ENCODE measurements at places on chromosomes 1 and 21.

DNA sequence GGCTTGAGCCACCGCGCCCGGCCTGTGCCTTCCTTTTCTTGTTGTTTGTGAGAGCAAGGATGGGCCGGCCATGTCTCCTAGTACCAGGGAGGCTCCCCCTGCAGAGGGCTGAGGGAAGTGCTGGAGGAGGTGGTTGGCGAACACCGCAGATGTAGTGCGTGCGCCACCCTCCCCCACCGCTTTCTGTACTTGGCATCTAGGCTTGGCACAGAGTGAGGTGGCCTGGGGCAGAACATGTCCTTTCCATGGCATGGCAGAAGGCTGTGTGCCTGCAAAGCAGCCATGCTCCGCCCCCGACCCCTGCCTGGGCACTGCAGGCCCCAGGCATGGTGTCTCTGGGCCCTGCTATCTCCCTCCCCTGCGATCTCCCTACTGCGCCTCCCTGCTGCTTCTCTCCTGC lies 30.7 kb downstream of the ALPL start:
- DNase-seq: no peak

DNA sequence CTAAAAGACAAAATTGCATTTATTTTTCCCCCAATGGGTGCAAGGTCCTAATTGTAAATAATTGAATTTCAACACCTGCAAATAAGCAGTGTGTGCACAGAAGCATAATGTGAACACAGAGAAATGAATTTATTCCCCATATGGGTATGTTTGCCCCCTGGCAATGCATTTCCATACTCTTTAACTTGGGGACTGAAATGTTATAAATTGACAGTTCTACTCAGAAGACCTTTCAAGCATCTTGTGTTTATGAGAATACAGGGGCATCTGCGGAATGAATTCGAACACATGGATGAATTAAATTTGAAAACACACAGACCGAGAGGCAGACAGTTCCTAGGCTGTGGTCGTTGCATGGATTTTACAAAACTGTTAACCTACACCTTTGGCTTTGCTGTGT lies 3.5 kb downstream of the PBX1 start:
- no peak for DNase-seq

DNA sequence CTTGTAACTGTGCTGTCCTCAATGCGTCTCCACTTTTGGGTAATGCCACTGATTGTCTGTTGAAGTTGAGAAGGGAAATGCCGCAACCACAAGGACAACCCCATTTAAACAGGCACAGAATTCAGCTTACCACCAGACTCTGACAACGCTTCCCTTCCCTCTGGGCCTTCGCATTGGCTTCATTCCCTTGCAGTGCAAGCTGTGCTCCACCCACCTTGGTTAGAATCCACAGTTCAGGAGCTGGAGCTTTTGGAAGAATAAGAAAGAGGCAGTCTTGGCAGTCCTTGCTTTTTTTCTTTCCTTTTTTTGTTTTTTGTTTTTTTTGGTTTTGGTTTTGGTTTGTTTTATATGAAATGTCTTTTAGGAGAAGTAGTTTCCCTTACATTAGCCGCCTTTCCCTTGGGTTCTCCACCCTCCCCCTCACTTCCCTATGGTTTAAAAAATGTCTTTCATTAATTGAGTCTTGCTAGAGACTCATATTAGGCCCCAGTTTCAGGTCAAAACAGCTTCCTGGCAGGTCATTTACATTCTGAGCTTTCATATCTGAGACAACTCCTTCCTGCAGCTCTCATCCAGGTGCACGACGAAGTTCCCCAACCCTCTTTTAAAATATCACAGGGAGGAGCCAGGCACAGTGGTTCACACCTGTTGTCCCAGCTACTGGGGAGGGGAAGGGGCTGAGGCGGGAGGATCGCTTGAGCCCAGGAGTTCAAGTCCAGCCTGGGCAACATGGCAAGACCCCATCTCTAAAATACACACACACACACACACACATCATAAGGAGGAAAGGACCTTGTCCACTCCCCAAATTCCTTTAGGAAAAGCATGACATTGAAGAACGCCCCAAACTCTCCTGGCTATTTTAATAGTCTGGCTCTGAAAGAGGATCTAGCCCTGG lies 20.7 kb upstream of the LAX1 start:
- no peak for DNase-seq

DNA sequence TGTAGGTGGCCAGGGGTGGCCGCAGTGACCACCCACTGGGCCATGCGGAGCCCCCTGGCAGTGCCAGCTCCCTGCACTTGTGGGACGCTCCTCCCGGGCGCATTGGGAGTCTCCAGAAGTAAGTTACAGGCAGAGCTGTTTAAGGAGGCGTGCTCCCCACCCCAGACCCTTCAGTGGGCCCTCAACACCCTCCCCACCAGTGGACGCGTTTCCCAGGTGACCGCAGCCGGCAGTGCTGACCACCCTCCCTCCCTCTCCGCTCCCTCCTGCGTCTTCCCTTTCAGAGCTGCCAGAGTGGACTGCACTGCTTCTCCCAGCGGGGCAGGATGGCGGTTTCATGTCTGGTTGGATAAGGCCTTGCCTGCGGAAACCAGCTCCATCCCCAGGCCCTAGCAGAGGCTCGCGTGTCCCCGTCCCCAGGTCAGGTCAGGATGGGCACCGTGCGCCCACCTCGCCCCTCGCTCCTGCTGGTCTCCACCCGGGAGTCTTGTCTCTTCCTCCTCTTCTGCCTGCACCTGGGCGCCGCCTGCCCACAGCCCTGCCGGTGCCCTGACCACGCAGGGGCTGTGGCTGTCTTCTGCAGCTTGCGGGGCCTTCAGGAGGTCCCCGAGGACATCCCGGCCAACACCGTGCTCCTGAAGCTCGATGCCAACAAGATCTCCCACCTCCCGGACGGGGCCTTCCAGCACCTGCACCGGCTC lies 1.1 kb downstream of the LRRC3 start:
- no peak for DNase-seq

- peak; percentile 20 for DNase-seq
Measured at GRCh38 chr1:213231795-213232231, 180.8 kb downstream of the RPS6KC1 start.

DNA sequence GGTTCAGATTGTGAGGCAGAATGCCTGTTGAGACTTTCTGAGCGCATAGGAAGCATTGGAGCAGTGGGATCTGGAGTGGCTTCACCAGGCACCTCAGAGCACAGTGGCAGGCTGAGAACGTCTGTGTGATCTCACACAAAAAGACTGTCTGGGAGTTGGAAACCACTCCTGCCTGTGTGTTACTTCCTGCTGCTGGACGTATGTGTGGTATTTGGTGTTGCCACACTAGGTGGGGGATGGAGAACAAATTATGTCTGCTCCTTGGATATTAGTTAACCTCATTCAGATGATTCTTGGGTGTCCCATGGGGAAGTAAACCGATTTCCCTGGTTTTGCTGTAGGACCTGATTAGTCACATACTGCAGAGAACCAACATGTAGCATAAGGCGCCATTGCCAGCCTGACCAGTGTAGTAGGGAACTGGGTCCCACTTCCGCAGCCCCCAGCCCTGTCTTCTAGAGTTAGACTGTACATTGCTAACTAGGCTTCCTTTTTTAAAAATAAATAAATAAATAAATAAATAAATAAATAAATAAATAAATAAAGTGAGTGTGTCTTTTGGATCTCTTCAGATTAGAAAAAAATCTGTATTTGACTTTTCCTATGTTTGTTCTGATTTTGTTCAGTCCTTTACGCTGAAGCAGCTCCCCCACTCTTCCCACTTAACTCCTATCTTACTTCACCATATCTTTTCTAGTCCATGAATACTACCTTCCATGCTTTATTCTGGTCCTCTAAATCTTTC lies 26.9 kb downstream of the UCK2 start:
- DNase-seq: no peak

DNA sequence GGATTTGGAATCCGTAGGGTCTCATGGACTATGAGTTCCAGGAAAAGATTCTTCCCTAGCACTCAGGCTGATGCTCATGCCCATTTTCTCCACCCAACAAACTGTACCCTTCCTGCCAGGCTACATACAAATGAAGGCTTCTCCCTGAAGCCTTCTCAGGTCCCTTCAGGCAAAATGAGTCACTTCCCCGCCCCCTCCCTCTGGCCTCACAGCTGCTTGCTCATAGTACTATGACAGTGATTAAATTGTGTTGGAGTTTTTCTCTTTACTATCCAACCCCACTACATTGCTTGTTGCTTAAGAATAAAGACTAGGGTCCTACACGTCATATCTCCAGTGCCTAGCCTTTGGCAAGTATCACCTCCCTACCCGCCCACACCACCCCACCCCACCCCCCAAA lies 207.6 kb upstream of the NFIA start:
- no peak for DNase-seq

GRCh38 chr1:9841460-9841859 lies 17.7 kb upstream of the CLSTN1 start:
- DNase-seq: no peak

All from neuronal stem cell (in vitro differentiated cells).